CD4-positive, alpha-beta T cell treated with Interleukin-21 for 1 hour (primary cell): ENCODE measurements at places on chromosomes 16 and 17.

DNA sequence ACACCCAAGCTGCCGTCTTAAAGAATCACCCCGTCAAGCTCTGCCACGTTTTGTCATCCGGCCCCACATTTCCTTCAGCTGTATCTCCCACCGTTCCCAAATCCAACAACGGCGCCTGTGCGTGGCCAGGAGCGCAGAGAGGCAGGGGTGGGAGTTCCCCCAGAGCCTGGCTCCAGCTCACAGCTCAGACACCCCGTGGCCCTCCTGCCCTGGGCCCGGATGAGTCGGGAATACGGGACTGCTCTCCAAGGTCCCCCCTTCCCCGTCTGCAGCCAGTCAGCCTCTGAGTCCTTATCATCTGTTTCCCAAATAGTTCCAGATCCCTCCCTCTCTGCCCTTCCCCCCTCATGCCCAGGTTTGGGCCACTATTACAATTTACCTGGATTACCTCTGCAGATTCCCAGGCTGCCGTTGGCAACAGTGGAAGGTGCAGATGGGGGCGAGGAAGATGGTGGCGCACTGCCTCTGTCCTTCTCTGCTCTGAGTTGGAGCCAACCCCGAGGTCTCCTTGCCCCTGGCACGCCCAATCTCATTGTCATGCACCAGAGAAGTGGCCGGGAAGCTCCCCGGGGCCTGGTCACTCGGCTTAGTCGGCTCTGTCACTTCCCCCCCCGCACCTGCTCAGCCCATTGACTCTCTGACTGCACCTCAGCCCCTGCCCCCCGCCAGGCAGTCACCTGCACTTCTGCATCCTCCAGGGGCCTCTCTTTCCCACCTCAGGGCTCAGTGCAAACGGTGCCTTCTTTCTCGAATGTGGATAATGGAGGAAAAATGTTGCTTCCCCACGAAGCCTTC, 18.3 kb upstream of the RPTOR start:
- no peak for DNase-seq

DNA sequence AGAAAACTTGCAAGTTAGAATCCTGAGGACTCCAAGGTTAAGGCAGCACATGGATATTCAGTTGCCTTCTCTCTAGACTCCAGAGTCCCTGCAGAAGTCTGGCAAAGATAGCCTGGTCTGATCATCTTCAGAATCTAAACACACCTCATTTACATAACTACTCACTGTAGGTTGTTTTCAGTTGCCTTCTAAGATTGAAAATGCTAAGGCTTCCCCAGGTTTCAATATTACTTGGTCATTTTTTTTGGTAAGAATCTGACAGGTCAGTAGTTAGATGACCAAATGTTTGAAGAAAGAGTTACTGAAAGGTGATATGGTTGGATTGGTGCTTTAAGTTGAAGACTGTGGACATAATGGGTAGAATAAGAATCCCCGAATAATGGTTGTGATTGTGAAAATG, 205.4 kb upstream of the KCNJ16 start:
- DNase-seq, result no peak

DNA sequence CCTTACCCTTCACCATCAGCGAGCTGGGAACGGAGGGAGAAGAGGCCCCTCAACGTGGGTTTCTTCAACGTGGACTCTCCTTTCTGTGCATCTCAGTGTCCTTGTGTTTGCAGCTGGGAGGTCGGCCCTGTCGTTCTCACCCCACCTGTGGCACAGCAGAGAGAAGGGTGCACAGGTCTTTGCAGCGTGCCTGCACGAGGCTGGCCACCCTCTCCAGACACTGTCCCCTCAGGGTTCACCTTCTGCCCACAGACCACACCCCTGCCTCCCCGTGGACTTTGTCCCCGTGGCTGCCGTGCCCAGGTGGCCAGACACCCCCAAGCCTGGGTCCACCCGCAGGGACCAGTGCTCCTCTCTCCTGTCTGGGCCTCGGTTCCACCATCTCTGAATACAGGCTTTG, 7.3 kb upstream of the WDR45B start:
- DNase-seq, result no peak

- no peak for DNase-seq
Measured at GRCh38 chr16:81397879-81398520, 46.6 kb upstream of the CMIP start.

DNA sequence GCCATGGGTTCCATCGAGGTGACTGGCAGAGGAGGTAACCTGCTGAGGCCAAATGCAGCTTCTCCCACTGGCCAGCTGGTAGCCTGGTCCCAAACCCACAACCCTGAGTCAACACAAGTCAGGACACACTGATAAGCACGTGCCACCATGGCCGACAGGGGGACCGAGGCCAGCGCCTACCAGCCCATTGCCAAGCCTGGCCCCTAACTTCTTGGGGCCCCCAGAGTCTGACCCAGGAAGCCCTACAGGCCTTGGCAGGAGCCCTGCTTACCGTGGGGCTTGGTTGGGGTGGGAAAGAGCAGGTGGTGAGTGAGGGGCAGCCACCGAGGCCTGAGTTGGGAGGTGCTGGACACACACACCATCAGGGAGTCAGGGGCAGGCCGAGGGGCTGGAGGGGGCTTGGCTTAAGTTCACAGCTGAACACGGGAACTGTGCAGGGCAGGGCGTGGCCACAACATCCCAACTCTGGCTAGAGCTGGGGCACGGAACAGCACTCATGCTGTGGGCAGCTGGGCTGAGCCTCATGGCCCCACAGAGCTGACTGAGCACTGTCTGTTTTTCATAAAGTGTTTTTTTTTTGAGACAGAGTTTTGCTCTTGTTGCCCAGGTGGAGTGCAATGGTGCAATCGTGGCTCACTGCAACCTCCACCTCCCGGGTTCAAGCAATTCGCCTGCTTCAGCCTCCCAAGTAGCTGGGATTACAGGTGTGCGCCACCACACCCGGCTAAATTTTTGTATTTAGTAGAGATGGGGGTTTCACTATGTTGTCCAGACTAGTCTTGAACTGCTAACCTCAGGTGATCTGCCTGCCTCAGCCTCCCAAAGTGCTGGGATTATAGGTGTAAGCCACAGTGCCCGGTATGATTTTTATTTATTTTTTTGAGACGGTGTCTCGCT, 5.5 kb downstream of the MRPL28 start:
- DNase-seq, result no peak
